GM23248 (cell line): ENCODE measurements at places on chromosomes 7 and 10. TPM values are rescaled to one million over a fixed set of nuclear protein-coding genes. Genes with fewer than 3 reads are reported as not detected.

DNA sequence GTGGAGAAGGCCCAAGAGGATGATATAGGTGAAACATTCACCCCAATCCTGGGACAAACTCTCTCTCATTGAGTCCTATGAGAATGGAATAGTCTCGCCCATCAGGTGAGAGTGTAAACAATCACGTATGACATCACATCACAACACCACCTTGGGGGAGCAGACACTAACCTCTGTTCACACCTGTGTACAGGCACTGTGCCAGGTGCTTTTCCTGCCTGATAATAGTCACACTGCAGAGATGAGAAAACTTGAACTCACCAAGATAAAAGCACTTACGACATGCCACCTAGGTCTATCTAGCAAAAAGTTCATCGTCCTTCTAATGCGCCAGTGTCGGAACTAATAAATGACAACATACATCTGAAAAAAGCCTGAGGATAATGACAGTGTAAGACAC lies 187.8 kb downstream of the FAM107B start:
- H3K27me3 ChIP-seq = no peaks in the 10 kb centered on the region
- H3K27ac ChIP-seq = no peak overlapping the region
- no peaks in the 10 kb centered on the region for H3K36me3 ChIP-seq
- H3K4me1 ChIP-seq = peaks cover 22% of the 10 kb centered on the region
- H3K4me3 ChIP-seq = no peak overlapping the region
- DNase-seq = no peak

DNA sequence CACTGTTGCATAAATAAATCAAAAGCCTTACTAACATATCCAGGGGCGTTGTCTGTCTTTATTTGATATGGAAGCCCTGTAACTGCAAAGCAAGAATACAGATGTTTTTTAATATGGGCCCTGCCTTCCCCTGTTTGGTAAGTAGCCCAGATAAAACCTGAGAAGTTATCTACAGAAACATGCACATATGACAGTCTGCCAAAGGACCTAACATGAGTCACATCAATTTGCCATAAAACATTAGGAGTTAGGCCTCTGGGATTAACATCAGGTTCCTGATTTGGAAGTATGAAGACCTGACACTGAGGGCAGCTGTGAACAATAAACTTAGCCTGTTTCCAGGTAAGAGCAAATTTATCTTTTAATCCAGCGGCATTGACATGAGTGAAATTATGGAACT lies 1588.8 kb downstream of the REEP3 start:
- H3K4me3 ChIP-seq = no peak overlapping the region
- no peak overlapping the region for H3K27ac ChIP-seq
- no peaks in the 10 kb centered on the region for H3K27me3 ChIP-seq
- no peak for DNase-seq

GRCh38 chr7:16431646-16432424 lies 10.5 kb upstream of the CRPPA start:
- DNase-seq = peak; percentile 43
- H3K36me3 ChIP-seq = no peaks in the 10 kb centered on the region
- H3K4me1 ChIP-seq = peaks cover 22% of the 10 kb centered on the region
- no peaks in the 10 kb centered on the region for H3K27me3 ChIP-seq

DNA sequence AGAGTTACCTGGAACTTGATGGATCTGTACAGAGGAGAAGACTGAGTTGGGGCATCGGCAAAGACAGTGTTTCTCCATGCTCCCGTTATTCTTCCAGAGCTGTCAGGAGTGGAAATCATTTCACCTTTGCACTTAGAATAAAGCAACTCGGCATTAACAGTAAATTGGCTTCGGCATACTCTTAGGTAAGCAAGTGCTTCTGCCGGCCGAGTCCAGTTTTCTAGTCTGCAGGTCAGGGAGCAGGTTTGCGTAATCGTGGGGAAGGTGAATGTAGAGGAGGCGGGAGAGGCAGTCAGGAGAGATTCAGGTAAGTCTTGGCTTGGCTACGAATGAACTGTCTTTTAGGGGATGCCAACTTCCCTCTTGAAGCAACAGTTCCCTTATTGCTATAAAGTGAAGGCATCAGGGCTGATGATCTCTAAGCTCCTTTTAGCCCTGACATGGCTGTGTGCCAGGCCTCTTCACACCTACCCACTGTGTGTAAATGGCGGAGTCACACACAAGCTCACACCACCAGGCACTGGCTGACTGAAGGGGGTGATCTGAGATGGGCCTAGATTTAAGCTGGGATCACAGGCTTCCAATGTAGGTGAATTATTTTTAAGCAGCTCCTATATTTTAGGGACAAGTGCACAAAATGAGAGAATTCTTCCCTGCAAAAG lies 127.1 kb downstream of the GATA3 start:
- H3K27me3 ChIP-seq = no peaks in the 10 kb centered on the region
- H3K36me3 ChIP-seq = no peaks in the 10 kb centered on the region
- DNase-seq = no peak
- H3K27ac ChIP-seq = no peak overlapping the region

- H3K4me1 ChIP-seq = peaks cover 16% of the 10 kb centered on the region
- peaks cover 9% of the 10 kb centered on the region; the same call in 1 of the 2 replicates for H3K36me3 ChIP-seq
- peak overlapping the region; percentile 96 for H3K4me3 ChIP-seq
- no peak for DNase-seq
- H3K27ac ChIP-seq = peak overlapping the region; percentile 98
Observed at GRCh38 chr7:10940704-10941355, 32.8 kb upstream of the PHF14 start.

DNA sequence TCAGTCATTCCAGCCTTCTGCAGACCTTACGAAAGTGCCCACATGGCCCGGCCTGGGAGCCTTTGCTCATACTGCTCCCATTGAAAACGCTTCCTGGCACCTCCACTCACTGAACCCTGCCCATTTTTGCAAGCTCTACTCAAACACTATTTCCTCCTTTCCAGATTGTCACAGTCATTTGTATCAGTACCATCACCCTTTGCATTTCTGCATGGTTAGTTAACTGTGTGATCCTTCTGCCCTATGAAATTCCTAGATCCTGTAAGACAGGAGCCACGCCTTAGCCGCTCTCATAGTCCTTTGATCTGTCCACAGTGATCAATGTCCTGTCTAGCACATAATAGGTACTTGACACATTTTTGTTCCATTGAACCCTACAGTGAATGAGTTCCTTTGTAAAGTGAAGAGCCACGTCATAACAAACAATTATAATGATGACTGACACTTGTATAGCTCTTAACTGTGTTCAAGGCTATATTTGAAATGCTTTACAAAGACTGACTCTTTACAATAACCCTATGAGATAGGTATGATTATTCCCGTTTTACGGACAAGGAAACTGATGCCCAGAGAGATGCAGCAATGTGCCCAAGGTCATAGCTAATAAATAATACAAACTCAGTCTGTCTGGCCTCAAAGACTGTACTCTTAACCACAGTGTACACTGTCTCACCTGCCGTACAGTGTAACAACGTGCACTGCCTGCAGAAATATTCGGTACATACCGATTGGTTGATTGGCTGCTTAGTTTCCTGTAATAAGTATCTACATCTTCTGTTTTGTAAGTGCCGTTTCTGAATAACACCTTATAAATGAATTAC lies 16.6 kb upstream of the ITIH2 start:
- no peak for DNase-seq

DNA sequence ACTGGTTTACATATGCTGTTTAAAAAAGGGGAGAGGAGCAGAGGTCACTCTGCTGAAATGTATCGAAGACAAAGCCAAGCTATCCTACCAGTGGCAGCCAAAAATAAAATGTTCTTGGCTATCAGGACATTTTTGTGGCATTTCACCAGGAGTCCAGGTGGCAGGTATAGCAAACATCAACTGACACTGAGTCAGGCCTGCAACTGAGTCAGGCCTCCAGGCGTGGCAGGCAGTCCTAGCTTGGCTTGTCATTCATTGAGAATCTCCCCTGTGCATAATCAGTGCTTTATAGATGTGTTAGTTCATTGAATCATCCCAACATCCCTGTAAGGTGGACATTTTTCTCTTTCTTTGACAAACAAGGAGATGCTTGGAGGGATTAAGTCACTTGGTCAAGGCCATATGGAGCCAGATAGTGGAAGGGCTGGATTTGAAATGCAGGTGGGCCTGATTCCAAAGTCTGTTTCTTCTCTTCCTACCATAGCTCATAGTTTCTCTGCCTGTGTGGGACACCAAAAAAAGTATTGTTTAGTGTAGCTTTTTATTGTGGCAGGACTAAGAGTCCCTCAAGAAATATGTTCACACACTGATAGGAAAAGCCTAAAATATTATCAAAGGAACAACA lies 4.3 kb downstream of the DYNC1I1 start:
- H3K27me3 ChIP-seq = no peaks in the 10 kb centered on the region
- H3K4me3 ChIP-seq = no peak overlapping the region
- no peaks in the 10 kb centered on the region for H3K4me1 ChIP-seq
- no peak for DNase-seq
- no peak overlapping the region for H3K27ac ChIP-seq

DNA sequence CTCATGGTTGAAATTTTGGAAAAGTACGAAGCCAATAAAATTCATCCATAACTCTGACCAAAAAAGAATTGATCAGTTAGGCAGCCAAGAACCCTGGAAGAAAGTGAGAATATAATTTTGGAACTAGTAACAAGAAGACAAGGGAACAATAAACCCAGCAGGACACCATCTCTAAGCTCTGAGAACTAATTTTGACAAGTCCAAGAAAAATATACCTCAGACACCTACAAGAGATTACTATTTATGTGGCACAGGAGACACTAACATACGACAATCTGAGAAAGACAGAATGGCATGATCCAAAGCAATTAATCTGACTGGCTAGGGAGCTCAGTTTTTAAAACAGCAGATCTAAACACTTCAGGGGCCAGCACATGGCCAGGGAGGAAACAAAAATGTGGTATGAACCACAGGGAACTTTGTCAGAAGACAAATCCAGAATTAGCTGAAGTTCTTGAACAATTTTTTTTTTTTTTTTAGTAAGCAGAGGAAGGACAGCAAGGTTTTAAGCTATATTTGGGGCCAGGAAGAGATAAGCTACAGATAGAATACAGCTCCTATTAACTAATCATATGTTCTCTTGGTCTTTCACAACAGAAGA lies 38.9 kb downstream of the PARD3 start:
- no peaks in the 10 kb centered on the region for H3K27me3 ChIP-seq
- H3K4me3 ChIP-seq = no peak overlapping the region
- H3K4me1 ChIP-seq = peaks cover 7% of the 10 kb centered on the region
- DNase-seq = no peak

DNA sequence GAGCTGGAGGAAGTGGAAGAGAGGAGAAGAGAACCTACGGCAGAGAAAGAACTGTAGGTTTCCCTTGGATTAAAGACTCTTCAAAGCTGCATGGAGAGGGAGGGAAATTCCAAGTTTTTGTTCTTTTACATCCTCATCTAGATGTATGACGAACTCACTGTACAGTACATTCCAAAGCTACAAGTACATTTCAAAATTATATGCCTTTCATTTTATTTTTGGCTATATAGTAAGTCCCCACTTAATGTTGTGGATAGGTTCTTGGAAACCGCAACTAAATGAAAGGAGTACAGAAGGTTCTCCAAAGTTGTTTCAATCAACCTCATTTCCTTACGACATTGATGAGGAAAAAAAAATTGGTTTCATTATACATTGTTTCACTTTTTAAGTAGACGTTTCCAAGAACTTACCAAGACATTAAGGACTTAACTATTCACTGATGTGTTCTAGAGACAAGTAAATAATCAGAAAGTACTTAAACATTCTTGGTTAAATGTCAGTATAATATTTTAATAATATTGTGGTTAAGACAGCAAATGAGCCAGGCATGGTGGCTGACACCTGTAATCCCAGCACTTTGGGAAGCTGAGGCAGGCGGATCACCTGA lies 16.1 kb upstream of the JMJD1C start:
- peak overlapping the region; percentile 31 for H3K4me3 ChIP-seq
- no peaks in the 10 kb centered on the region for H3K36me3 ChIP-seq
- DNase-seq = peak; percentile 26
- H3K4me1 ChIP-seq = no peaks in the 10 kb centered on the region
- H3K27me3 ChIP-seq = no peaks in the 10 kb centered on the region

GRCh38 chr7:20558963-20559716 lies 56.3 kb upstream of the ABCB5 start:
- no peak for DNase-seq
- H3K4me3 ChIP-seq = no peak overlapping the region
- no peaks in the 10 kb centered on the region for H3K36me3 ChIP-seq

DNA sequence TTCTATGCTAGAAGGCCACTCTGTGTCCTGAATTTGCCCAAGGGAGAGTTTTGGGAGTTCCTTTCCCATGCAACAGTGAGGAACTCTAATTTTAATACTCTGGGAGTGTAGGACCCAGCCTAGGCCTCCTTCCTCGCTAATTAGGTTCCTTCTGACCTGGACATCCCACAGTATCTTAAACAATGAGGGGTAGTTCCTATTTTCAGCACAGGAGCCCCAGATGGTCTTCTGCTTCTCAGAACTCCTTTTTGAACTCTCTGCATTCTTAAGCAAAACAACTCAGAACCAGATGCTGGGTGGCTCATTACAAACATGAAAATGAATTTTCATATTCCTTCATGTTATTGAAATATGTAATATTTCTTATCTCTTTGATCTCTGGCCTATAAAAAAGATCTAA lies 116.9 kb downstream of the LRMDA start:
- H3K36me3 ChIP-seq = no peaks in the 10 kb centered on the region
- H3K4me3 ChIP-seq = no peak overlapping the region
- no peak overlapping the region for H3K27ac ChIP-seq

- DNase-seq = peak; percentile 20
- no peak overlapping the region for H3K27ac ChIP-seq
- no peak overlapping the region for H3K4me3 ChIP-seq
- H3K36me3 ChIP-seq = no peaks in the 10 kb centered on the region
Observed at GRCh38 chr7:100649826-100650565, 6.3 kb downstream of the ACTL6B start.

GRCh38 chr10:83574770-83575169 lies 564.5 kb upstream of the GHITM start:
- no peaks in the 10 kb centered on the region for H3K27me3 ChIP-seq
- no peak for DNase-seq
- H3K36me3 ChIP-seq = no peaks in the 10 kb centered on the region
- H3K4me1 ChIP-seq = no peaks in the 10 kb centered on the region
- no peak overlapping the region for H3K4me3 ChIP-seq
- H3K27ac ChIP-seq = no peak overlapping the region

DNA sequence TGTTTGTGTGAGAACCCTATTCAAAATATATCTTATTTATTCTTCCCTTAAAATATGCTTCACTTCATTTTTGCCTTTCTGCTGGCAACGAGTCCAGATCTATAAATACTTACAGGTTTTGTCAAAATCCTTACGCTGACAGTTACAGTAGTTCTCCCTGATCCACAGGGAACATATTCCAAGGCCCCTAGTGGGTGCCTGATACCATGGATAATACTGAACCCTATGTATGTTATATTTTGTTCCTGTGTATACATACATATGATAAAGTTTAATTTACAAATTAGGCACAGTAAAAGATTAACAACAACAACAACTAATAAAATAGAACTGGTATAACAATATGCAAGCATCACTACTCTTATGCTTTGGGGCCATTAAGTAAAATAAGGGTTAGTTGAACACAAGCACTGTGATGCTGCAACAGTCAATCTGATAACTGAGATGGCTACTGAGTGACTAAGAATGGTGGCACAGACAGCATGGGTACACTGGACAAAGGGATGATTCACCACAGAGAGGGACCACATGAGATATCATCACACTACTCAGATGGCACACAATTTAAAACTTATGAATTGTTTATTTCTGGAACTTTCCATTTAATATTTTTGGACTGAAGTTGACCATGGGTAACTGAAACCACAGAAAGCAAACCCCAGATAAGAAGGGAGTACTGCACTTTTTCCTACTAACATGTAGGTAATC lies 29.4 kb upstream of the PCGF5 start:
- H3K27me3 ChIP-seq = no peaks in the 10 kb centered on the region
- H3K4me3 ChIP-seq = 0 out of 2 replicates have a peak overlapping the region, but pooled peaks have one; percentile 9
- peaks cover 50% of the 10 kb centered on the region for H3K4me1 ChIP-seq
- no peaks in the 10 kb centered on the region for H3K36me3 ChIP-seq
- DNase-seq = peak; percentile 83

The GLCCI1 gene
- 0.98 and 2.5 TPM in 2 replicates for polyA plus RNA-seq

The ZPBP gene
- polyA plus RNA-seq = not detected in 2 replicates

The TCAF2 gene
- 1.9 and 2.7 TPM in 2 replicates for polyA plus RNA-seq

The ARMC3 gene
- not detected in 2 replicates for polyA plus RNA-seq

The AMZ1 gene
- polyA plus RNA-seq = 5.9 TPM in 2 replicates

The CYP3A5 gene
- 0.26 and 0.33 TPM in 2 replicates for polyA plus RNA-seq

The GJD4 gene
- not detected in 2 replicates for polyA plus RNA-seq
